ENCODE measurements at places on chromosomes 7 and 10.

DNA sequence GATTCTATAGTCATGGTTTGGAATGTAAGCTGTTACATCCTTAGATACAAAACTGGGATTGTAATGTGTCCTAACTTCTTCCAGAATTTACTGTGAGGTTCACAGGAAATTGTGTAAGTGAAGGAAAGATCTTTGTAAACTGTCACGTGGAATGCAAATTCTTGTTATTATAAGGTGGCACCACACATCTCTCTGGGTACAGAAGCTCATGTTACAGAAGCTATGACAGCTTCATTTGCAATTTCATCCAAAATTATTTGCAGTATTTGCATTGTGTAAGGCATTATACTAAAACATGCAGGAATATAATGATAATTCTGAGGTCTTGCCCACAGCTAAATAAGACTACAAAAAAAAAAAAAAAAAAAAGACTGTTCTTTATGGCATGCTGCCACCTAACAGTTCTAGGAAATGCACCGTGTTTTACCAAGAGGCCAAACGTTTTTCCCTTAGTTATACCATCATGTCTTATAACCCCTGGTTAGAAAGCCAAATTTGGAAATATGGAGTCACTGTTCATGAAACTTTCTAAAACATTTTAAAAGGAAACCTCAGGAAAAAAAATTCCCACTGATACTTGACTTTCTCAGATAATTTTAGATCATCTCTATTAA is 17.6 kb downstream of the MINDY3 start:
- DNase-seq, result no peak

- DNase-seq, result no peak
Observed at GRCh38 chr7:55073051-55073511, 54.3 kb downstream of the EGFR start.

DNA sequence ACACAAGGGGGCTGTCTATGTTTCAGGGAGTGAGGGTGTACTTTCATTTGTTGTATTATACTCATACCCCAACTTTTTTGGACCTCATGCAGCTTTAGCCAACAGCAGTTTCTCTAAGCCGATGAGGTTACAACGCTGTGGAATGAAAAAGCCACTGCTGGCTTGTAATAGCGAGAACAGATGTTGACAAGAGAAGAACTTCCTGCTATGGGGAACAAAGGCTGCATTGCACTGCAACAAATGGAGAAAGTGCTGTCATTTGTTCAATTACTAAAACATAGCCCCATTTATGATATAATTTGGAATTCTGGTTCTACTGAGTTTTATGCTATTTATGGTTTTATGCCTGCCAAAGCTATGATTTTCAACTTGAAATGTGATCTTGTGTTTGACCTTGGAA is 104.2 kb upstream of the TMEM72 start:
- no peak for DNase-seq

DNA sequence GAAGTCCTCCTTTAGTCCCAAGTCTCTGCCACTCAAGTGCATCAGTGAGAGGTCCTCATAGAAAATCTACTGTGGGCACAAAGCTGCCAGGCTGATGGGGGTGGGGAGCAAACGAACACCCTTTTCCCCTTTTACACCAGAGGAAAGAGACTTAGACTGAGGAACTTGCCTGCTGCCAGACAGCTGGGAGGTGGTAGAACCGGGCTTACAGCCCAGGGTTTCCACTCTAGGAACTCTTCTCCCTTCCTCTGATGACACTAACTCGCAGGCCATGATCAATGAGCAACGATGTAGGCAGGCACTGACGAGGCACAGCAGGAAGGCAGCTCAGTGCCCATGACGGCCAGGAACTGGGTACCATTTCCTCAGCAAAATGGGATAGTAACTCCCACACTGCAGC is 11.0 kb upstream of the SH2D4B start:
- DNase-seq, result no peak

DNA sequence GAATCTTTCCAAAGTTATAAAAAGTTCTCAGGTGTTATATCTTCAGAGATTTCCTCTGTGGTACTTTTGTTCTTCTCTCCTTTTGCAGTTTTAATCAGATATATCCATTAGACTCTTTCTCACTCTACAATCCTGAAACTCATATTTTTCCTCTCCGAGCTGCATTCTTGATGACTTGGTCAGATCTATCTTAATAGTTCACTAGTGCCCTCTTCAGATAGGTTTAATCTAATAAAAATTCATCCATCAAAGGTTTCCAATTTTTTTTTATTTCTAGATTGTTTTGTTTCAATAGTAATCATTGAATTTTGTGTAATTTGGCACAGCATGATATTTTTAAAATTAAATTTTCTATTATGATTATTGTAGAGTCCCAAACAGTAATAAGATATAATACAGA is 21.8 kb upstream of the DGKB start:
- no peak for DNase-seq

DNA sequence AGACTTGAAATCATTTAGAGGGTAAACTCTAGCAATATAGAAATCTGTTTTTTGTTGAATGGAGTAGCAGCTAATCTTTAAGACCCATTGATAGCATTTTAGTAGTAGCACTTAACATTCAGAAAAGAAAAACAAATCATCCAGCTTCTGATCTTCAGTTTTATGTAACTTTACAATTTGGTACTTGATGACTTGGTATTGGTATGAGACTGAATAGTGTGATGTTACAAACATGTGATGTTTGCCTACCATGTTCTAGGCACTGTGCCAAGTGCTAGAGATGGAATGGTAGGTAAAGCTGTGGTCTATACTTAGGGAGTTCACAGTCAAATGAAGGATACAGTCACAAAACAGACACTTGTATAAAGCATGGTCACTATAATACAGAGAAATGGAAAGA is 21.3 kb downstream of the ZEB1 start:
- DNase-seq, result no peak

- no peak for DNase-seq
Observed at GRCh38 chr7:26280723-26281122, 10.9 kb upstream of the SNX10 start.

GRCh38 chr10:100100651-100101184 is 19.0 kb upstream of the CPN1 start:
- no peak for DNase-seq

DNA sequence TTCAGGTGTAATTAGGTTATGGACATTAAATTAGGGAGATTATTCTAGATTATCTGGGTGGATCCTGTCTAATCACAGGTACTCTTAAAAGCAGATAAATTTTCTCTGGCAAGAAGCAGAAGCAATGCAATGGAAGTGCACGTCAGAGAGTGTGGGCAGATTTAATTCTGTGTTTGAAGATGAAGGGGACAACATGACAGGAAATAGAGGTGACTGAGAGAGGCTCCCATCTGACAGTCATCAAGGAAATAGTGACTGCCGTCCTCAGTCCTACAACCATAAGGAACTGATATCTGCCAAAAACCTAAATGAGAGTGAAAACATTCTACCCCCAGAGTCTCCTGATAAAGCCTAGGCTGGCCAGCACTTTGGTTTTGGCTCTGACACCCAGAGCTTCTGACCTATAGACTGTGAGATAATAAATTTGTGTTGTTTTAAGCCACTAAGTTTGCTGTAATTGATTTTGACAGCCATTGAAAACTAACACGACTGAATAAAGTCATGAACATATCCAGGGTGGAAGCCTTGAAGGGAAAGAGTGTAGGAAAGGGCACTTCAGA is 30.5 kb upstream of the DDX50 start:
- DNase-seq, result peak; percentile 11

DNA sequence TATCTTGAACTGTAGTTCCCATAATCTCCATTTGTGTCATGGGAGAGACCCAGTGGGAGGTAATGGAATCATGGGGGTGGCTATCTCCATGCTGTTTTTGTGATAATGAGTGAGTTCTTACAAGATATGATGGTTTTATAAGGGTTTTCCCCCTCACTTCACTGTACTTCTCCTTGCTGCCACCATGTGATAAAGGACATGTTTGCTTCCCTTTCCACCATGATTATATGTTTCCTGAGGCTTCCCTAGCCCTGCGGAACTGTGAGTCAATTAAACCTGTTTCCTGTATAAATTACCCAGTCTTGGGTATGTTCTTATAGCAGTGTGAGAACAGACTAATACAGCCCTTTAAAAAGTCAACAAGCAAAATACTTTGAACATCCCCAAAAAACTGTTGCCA is 427.7 kb downstream of the HTR7 start:
- DNase-seq, result no peak

GRCh38 chr7:4156190-4156589 is 525.9 kb upstream of the FOXK1 start:
- no peak for DNase-seq

GRCh38 chr7:10977113-10977512 is 3.4 kb downstream of the PHF14 start:
- no peak for DNase-seq

- peak; percentile 90 for DNase-seq
Observed at GRCh38 chr7:155205368-155206317, 92.0 kb upstream of the INSIG1 start.

GRCh38 chr7:82676777-82677463 is 233.3 kb upstream of the CACNA2D1 start:
- no peak for DNase-seq

DNA sequence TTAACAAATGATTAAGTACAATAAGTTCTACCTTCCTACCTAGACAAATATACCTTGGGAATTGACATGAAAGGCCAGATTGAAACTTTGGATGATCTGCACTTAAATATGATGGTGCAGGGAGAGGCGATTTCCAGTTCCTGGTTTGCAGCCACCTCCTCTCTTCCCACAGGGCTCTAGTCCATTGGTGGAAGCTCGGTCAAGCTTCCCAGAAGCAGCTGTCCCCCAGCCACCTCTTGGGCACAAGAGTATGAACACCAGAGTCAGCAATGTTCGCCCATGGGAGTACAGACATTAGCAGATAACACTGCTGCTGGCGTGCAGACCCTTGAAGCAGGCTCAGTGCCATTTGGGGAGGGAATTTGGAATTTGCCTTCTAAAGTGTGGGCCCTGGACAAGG is 1.5 kb upstream of the CPVL start:
- no peak for DNase-seq

- no peak for DNase-seq
Observed at GRCh38 chr10:4086131-4086898, 301.3 kb upstream of the KLF6 start.

- DNase-seq, result no peak
Observed at GRCh38 chr10:44071479-44071878, 313.4 kb downstream of the CXCL12 start.

- no peak for DNase-seq
Observed at GRCh38 chr10:52136921-52137320, 177.2 kb upstream of the DKK1 start.

DNA sequence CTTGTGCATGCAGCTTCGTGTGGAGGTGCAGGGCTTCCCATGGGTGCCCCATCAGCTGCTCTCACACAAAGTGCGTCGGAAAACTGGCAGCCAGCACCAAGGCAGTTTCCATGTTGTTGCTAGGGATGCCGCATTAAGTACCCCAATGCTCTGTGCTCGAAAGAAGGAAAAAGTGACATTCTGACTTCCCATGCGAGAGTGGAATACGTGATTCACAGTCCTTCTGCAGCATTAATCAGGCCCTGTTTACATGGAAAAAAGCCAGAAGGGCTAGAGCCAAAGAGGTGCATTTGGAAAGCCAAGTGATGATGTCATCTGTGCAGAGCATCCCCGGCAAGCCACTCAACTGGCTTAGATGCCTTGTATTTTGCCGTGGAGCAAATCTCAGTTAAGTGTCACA is 258.3 kb downstream of the GATA3 start:
- no peak for DNase-seq

- DNase-seq, result no peak
Observed at GRCh38 chr10:101759309-101760247, 16.3 kb downstream of the FGF8 start.

GRCh38 chr7:22617166-22617565 is 109.8 kb upstream of the IL6 start:
- DNase-seq, result no peak

GRCh38 chr7:55556492-55556891 is 15.8 kb downstream of the VOPP1 start:
- no peak for DNase-seq

- no peak for DNase-seq
Observed at GRCh38 chr10:93154531-93154930, 80.8 kb downstream of the CYP26A1 start.

DNA sequence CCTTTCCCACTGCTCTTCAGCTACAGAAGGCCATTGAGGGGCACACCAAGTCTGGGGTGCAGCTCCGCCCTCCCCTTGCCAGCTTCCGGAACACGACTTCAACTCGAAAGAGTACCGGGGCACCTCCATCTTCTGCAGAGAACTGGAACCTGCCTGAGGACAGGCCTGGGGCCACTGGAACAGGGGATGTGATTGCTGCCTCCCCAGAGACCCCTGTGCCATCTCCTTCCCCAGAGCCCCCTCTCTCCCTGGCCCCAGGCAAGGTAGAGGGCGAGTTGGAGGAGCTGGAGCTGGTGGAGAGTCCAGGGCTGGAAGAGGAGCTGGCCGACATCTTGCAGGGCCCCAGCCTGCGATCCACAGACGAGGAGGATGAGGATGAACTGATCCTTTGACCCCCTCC is 10.9 kb downstream of the FAM131B start:
- no peak for DNase-seq

DNA sequence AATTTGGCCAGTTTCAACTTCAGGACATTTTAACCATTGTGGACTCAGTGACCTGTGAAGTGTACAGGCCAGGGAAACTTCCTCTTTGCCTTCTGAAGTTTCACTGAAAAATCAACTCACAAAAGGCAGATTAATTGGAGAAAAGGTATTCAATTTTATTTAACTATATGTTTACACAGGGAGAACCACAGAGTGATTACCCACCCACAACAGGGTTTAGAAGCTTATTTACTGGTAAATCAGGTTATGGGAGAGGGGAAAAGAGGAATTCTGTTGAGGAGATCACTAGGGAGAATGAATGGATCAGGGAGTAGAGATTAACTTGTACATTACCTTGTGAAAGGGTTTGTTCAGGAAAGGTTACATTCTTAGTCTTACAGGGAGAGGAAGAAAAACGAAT is 1.7 kb upstream of the AKR1D1 start:
- DNase-seq, result no peak

DNA sequence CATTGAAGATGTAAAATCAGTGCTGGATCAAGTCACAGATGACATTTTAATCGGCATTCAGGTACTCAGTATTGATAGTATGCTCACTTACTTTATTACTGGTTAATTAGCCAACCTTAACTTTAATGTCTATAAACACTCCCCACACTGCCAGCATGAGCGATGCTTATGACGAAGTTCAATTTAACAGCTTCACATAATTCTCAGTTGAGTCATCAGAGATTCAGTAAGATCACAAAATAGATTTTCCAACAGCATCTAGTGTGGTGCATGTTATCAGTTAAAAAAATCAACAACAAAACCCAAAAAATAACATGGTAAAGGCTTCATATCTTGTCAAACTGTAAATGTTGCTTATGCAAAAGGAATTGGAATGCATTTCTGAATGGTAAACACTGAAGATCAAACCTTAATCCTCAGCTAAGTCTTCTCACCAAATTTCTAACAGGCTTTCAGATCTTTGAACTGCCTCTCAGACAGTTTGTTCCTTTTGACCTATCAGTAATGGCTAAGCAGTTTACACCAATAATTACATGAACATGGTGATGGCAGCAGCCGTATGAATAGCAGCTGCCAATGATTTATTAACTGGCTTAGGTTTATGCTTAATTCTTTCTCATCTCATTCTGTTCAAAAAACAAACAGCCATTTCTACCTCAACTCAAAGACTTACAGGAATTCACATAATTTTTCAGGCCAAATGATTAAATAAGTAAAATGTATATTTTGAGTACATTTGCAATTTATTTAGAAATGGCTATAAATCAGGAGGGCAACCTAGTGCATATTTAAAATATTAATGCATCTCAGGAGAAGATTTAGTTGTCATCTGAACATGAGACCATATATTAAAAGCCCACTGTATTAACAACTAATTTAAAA is 98.5 kb downstream of the CABCOCO1 start:
- DNase-seq, result no peak

GRCh38 chr7:47285860-47286491 is 295.9 kb downstream of the TNS3 start:
- no peak for DNase-seq

- DNase-seq, result no peak
Observed at GRCh38 chr10:66180581-66181318, 745.1 kb upstream of the LRRTM3 start.

Data from activated CD4-positive, alpha-beta T cell treated with anti-CD3 and anti-CD28 coated beads, Interleukin-2, amount 50 U/mL, for 4 hours (primary cell).